ENCODE measurements at places on chromosomes 7 and 10.

GRCh38 chr10:70284542-70285475 is 1.0 kb upstream of the NPFFR1 start:
- no peak for DNase-seq

DNA sequence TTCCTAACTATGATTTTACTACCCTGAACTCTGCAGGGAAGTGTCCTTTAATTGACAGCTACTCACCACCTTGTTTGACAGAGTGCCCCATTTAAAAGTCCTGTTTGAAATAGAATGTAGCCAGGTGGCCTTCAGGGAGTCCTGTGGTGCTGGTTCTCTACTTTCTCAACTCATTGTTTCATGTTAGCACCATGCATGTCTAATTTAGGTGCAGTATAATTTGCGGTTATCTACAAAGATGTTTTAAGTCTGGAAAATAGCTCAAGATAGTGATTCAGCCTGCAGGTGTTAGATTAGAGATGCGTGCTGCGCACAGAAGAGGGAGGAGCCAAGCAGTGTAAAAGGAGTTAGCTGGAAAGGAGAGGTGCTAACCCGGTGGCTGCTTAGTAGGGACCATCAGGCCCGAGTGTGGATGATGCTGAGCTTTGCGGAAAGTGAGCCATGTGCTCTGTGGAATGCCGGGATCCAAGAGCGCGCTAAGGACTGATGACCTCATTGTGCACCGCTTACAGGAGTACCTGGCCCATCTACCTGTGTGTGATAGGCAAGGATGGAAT is 1.2 kb downstream of the CCM2 start:
- DNase-seq = no peak

- DNase-seq = no peak
Observed at GRCh38 chr10:103680869-103681236, 174.5 kb downstream of the SH3PXD2A start.

DNA sequence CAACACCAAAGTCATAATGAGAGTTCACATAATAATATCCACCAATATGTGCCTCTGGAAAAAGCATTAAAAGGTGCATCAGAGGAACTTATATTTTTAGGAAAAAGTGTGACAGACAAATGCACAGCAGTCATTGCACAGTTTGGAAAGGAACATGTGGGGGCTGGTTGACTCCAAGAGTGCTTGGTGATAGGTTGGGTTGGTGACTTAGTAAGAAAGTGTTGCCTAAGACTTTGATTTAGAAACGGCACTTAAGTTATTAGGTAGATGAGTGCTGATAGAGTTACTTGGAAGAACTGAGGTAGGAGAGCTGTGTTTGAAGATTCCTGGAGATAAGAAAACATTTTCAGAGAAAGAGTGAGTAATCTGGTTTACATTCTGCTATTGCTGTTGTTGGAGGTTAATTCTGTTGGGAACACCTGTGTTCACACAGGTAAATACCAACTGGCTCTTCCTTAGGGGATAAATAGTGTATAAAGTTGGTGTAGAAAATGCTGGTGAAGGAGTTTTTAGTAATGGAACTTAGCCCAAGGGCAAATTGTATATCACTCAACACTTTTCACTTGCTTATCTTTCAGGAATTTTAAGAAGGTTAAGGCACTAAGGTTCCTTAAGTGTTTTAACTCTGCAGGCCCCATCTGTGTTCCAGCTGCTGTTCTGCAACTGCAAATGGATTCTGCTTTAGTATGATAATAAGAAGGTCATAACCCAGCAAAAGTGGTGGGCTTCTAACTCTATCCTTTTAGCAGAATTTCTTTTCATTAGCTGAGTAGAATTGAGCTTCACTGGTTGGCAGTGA is 196.1 kb downstream of the NSUN6 start:
- no peak for DNase-seq

GRCh38 chr10:86226781-86227201 is 139.8 kb downstream of the GRID1 start:
- no peak for DNase-seq

GRCh38 chr7:80136261-80137055 is 1.8 kb downstream of the GNAI1 start:
- DNase-seq = no peak

- DNase-seq = no peak
Observed at GRCh38 chr7:76139670-76140069, 62.0 kb upstream of the SRRM3 start.

GRCh38 chr7:5404421-5404826 is 19.2 kb downstream of the TNRC18 start:
- no peak for DNase-seq

GRCh38 chr7:136278057-136278456 is 300.9 kb upstream of the MTPN start:
- no peak for DNase-seq

DNA sequence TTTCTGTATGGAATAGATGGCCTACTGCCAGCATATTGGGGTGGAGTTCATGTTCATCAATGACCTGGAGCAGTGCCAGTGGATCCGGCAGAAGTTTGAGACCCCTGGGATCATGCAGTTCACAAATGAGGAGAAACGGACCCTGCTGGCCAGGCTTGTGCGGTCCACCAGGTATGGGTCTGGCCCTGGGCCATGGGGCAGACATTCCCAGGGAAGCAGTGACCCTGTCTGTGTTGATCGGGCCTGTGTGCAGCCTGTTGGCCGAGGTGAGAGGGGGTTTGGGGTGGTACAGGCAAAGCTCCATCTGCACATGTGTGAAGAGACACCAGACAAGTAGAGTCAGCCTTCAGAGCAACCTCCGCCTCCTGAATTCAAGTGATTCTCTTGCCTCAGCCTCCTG is 67.3 kb downstream of the OGDH start:
- DNase-seq = no peak

- DNase-seq = no peak
Observed at GRCh38 chr10:62234077-62234605, 34.5 kb downstream of the RTKN2 start.

DNA sequence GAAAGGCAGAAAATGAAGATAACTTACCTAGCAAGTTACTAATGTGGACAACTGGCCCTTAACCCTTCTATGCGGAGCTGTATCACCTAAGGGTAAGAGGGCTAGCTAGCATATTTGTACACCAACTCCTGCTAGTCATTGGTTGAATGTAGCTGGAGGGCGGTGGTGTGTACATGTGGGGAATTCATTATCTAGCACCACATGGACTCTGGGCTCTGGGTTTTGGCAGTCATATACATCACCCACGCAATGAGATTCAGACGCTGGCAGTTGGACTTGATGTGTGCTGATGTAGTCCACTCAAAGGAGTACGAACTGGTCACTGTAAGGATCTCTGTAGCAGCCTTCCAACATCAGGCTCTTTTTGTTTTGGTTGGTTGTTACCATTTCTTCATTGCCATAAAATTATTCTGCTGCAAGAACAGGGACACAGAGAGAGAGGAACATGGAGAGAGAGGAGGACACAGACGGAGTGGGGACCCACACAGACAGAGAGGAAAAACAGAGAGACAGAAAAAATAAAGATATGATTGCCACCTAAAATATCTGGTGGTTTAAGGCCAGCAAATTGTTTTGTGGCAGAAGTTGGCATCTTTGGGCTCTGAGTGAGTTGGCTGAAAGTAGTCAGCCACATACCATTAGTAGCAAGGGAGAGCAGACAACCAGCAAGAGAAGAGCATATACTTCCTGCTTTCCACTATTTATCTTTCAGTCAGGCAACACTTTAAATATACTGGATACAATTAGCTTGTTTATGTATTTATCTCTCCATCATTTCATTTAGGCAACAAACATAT is 76.7 kb upstream of the MTPN start:
- no peak for DNase-seq

DNA sequence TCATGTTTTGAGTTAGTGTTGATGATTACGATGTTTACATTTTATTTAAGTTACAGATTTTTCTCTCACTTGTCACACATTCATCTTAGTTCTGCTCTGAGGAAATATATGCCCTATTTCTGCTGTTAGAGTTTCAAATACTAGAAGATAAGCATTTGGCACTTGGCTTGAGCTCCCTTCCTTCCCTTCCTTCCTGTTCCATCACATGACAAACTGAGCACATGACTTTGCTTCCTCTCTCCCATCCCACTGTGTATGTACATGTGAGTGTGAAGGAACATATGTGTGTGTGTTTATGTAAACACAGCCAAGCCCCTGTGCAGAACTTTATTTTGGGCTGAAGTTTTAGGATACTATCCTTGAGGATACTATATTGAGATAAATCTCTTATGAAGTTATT is 795.9 kb upstream of the IGFBP3 start:
- no peak for DNase-seq

DNA sequence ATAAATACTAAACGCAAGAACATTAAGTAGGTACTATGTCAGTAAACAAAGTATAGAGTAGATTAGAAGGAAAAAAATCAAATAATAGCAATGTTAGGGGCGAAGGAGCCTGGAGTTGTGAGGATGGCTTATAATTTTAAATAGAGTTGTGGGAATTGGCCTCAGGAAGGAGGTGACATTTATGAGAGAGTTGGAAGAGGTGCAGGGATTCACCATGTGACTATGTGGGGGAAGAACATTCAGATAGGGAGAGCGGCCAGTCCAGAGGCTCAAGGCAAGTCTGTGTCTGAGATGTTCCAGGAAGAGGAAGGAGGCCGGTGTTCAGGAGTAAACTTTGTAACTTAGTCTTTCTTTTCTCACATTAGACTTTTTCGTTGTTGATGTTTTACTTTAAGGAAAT is 778.6 kb upstream of the C7orf33 start:
- no peak for DNase-seq

DNA sequence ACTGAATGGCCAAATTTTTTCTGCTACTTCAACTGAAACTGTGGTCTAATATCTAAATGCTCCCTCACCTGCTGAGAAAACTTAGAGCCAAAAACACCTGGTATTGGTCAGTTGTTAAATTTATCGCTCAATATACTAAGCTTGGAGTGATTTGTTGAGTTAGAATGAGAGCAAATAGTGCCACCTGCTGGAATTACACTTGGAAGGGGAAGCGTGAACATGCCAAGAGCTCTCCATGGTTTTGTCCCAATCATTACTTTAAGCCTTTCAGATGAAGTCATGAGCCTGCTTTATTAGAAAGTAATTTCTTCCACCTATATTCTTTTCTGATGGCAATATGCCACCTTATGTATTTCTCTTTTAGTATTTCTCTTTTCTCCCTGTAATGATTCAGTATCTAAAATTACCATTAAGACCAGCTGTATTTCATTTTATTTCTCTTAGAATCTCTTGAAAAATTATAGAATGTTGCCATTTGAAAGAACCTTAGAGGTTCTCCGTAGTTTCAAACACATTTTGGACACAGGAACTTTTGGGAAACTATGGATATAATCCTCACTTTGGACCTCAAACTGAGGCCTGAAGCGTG is 447.8 kb upstream of the C7orf33 start:
- DNase-seq = no peak

DNA sequence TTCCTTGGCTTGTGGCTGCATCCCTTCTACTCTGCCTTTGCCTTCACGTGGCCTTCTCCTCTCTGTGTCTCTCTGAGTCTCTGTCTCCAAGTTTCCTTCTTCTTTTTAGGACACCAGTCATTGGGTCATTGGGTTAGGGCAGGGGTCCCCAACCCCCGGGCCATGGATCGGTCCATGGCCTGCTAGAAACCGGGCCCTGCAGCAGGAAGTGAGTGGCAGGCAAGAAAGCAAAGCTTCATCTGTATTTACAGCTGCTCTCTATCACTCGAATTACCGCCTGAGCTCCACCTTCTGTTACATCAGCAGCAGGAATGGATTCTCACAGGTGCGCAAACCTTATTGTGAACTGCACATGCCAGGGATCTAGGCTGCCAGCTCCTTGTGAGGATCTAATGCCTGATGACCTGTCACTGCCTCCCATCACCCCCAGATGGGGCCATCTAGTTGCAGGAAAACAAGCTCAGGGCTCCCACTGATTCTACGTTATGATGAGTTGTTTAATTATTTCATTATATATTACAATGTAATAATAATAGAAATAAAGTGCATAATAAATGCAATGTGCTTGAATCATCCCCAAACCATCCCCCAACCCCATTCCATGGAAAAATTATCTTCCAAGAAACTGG is 47.9 kb upstream of the DOCK1 start:
- no peak for DNase-seq

DNA sequence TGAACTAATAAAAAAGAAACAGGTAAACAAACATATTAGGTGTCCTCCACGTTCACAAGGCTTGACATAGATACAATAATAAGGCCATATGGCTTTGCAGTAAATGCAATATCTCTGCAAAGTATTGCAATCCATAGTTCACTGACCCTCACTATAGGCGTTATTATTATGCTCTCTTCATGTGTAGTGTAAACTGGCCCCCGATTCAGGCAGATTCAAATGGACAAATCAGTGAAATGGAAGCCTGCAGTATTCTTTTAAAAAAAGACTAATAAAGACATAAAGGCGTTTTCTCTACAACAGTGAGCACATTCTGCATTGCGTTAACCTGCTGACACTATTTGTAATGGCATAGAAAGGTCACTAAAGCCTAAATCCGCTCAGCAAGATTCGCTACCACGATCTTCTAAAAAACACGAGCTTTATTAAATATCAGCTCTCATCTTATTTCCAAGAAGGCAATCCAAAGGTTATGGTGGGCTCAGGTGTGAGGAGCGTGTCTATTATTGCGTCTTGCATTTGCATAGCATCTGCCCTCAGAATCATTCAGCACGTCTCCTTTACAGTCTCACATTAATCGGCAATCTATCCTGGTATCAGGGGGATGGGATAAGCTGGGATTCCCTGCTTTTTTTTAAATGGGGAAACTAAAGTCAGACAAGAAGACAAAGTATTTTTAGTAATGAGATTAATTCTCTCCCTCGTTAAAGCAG is 36.2 kb downstream of the FRMD4A start:
- DNase-seq = no peak

DNA sequence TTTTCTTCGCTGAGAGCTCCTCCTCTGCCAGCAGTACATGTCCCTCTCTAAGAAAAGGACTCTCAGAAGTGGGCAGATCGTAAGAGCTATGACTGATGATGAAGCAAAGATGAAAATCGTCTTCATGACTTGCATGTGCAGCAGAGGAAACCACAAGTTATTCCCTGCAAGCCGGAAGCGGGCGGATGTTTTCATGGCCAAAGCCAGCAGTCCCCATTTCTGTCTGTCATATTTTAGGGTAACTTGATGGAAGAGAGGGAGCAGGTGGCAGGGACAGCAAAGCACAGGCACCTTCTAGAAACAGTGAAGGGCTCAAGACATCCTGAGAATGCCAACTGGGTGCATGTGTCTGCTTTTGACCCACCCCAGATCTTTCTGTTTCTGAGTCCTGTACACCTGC is 19.9 kb downstream of the KLF6 start:
- no peak for DNase-seq

DNA sequence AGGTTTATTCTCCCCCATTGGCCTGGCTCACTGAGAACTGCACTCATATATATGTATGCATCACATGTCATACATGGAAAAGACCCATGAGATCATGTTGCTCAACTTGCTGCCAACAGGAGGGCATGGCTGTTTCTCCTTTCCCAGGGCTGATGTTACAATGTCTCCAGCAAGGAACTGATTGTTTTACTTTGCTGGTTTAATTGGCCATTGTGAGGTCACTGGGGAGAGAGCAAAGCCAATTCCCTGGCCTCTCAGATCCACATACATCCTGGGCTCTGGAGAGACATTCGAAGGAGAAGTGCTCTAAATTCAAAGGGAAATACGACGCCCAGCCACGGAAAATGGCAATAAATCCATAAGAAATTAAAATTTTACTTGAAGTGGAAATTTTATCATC is 287.8 kb downstream of the WDR11 start:
- DNase-seq = no peak

- no peak for DNase-seq
Observed at GRCh38 chr7:47288060-47288459, 293.9 kb downstream of the TNS3 start.
